Activated effector memory CD4-positive, alpha-beta T cell treated with Interleukin-2 at 50 U/mL for 16 hours (primary cell): ENCODE measurements at places on chromosomes 3 and 15.

- no peak for DNase-seq
Measured at GRCh38 chr3:186940967-186941366, 10.6 kb downstream of the ST6GAL1 start.

GRCh38 chr3:17238023-17238422 is 353.3 kb downstream of the PLCL2 start:
- DNase-seq, result no peak

- no peak for DNase-seq
Measured at GRCh38 chr3:58536501-58537411, at the start of gene ACOX2. TSS of gene ACOX2 (minus strand) at chr3:58537190. CDS start at chr3:58535106, 2,084 bp downstream.

GRCh38 chr15:63503739-63504246 is 600 bp upstream of the USP3 start:
- DNase-seq, result peak; percentile 81

DNA sequence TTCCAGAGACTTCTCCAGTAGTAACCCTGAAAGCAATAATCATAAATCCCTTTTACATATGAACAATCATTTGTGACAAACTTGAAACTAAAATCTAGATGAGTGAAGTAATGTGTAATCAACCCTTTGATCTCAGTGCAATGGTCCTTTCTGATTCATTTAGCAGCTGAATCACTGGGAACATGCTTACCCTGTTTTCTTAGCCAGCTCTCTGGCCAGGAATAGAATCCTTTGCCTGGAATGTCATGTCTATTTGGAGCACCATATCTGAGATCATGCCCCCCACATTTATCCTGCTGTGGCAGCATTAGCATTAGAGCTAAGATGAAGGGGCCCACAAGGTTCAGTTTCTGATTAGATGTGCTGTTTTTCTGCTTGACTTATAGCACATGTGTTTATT is 309.8 kb downstream of the OXSM start:
- no peak for DNase-seq

DNA sequence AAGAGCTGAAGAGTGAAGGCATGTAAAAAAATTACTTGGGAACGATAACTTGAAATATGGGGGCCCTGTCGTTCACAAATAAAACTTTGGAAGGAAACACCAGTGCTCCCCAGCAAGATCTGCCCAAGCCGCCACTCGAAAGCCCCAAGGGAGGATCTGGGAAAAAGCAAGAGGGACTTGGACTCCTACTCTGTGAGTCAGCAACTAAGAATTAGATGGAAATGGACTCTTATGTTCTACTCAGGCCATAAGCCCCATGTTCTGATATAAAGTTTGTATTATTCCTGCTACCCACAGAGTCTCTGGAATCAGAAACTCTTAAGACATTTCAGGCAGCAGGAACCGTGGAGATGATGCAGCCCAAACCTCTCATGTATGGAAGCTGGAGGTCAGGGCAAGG is 75.7 kb downstream of the ITGB5 start:
- no peak for DNase-seq

DNA sequence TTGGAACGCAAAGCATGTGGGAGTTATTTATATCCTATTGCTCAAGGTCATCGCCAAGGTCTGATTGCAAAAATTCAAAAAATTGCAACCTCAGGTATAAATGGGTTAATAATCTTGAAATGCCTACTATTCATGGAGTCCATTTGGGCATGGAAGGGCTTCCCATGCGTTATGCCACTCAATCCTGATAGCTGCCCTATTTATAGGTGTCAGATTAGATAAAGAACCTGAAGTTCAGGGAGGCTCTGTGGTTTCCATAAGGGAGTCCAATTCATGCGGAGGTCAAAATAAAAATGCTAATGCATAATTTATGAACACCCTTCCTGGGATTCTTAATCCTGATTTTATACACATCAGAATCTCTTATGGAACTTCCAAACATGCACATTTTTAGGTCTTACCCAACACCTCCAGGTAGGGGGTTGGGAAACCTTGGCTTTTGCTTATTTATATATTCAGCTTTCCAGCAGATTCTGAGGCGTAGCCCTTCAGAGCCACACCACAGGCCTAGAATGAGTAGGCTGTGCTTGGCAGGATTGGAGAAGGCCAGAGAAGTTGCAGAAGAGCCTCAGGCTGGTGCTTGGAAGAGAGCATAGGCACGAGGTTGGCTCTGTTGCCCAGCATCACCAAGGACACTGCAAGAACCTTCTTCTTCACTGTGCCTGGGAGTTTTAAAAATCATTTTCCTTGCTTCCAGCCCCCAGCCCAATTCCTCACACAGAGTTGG is 324.4 kb upstream of the CFAP20DC start:
- DNase-seq, result no peak

DNA sequence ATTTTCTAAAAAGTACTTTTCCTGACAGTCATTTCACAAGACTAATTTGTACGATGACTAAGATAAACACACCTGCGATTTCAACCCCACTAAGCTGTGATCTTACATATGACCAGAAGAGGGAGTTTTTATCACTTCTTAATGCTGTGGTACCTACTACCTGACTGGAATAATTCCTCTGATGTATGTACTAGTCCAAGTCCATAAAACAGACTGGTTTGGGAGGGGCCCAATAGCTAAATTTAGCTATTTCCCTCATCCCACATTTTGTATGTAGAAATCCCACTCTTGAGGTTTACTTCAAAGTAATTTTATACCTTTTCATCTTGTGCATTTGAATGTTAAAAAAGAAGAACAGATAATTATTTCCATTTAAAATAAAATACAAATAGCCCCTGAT is 49.7 kb upstream of the SCAANT1 start:
- no peak for DNase-seq

- DNase-seq, result no peak
Measured at GRCh38 chr15:91291673-91292072, 191.6 kb downstream of the SV2B start.

DNA sequence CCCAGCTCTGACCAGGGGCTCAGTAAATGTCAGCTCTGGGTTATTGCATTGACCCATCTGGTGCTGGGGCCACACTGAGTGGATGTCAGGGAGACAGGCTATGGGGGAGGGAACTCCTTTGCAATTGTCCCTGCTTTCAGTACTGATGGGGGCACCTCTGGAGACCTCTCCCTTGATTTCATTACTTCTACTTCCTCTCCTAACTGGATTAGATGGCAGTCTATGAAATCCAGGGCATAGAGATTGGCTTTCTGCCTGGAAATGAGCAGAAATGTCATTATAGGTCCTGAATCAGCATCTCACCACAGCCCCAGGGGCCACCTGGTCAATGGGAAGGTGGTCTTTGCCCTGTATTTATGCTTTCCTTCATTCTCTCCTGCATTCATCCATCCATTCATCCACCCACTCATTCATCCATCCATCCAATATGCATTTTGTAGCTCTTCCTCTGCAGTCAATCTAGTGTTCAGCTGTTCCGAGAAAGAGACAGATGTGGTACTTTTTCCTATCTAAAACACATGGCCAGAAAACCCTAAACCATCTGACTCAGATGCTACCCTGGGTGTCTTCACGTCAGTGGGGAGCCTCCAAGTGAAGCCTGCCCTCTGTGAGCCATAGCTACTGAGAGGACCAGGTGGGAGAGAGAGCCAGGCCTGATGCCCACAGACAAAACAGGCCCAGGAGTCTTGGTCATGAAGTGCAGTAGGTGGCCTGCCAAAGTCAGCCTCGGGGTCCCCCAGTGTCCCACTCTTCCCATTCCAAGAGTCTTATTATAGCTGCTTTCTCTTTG is 57.1 kb downstream of the CCDC33 start:
- DNase-seq, result no peak

GRCh38 chr3:53795789-53796560 is 50.2 kb downstream of the CHDH start:
- no peak for DNase-seq

DNA sequence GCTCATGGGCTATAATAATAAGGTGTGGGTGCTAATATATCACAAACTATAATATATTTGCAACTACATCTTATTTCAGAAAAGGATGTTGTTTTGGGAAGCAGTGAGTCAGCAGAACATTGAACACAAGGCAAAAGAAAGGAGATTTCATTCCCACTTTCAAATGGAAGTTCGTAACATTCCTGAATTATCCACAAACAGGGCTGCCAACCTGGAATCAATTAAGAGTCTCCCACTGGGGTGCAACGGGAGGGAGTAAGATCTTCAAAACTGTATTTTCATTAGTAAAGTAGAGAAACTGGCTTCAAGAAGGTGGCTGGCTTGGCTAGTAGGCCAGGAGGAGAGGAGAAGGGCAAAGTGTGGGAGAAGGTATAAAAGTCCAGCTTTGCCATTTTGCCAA is 479.6 kb downstream of the CNTN3 start:
- DNase-seq, result no peak

DNA sequence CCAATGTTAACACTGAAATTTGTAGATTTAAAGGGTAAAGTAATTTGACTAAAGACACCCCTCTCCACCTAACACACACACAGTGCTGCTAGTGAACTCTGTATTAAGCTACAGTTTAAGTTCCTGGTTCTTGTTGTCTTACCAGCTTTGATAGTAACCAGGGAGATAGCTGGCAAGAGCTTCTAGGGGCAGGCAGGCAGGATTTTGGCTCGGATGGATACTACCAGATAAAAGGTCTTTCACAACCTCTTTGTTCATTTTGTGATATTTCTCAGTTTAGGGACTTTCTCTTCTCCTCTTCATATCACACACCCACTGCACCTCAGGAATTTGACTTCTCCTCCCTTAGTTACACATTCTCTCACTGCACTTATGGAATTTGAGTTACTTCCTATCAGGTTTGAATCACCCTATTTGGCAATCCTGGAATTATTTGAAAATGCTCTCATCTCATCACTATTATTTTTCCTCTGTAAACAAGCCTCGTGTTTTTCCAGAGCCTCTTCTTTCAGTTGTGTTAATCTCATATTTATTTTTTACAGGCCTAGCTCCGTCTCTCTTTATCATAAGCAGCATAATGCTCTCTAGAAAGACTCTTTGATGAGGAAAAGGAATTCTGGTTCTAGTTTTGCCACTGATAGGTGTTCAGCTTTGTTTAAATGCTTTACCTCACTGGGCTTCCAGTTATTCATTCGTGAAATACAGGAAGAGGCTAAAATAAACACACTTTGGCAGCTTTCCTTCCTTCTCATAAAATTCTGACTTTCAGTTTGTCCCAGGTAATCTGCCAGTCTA is 23.0 kb upstream of the CLDN1 start:
- DNase-seq, result no peak

DNA sequence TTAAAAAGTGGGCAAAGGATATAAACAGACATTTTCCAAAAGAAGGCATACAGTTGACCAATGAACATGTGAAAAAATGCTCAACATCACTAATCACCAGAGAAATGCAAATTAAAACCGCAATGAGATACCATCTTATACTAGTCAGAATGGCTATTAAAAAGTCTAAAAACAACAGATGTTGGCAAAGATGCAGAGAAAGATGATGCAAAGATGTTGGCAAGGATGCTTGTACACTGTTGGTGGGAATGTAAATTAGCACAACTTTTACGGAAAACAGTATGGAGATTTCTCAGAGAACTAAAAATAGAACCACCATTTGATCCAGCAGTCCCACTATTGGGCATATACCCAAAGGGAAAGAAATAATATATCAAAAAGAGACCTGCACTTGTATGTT is 53.5 kb downstream of the TLNRD1 start:
- no peak for DNase-seq

DNA sequence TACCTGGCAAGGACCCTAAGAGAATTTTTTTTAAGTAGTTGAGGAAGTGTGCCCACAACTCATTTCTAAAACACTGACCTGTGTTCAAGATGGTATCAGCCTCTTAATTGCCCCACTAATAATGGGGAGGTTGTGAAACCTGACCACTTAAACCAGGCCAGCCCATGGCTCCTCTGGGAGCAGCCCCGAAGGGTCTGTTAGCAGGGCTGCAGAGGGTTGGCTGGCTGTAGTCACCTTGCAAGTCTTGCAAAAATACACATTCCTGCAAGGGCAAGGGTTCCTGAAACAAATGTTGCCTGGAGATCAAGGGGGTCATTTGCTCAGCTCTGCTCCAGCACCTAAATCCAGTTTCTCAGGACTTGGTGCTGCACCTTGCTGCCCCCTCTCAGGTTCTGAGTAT is 3.2 kb downstream of the IL17RD start:
- no peak for DNase-seq
